Activated CD4-positive, alpha-beta T cell treated with anti-CD3 and anti-CD28 coated beads for 24 hours (primary cell): ENCODE measurements at places on chromosomes 1 and 21.

DNA sequence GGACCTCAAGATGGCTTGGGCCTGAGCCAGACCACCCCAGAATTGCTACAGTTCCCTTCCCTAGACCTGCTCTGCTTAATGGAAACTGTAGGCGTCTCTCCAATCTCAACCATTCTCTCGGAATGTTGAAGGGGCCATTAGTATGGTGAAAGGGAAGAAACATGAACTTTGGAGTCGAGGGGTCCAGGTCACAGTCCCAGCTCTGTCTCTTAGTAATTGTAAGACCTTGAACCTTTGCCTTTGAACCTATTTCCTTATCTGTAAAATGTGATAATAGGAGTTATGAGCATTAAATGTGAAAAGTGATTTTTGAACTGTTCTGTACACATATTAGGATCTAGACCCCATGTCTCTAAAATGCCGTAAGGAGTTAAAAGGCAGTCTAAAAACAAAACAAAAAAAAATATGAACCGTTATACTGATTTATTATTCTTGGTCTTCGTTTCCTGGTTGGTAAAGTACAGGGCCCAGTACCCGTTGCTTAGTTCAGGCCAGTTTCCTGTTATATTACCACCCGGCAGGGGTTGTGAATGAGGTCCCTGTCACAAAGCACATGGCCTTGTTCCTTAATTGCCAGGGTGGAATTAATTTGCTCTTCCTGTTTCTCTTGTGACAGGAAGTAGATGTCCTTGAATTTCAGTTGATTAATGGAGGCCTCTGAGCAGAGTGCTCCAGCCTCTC lies 42.3 kb downstream of the TCEANC2 start:
- no peak for DNase-seq

DNA sequence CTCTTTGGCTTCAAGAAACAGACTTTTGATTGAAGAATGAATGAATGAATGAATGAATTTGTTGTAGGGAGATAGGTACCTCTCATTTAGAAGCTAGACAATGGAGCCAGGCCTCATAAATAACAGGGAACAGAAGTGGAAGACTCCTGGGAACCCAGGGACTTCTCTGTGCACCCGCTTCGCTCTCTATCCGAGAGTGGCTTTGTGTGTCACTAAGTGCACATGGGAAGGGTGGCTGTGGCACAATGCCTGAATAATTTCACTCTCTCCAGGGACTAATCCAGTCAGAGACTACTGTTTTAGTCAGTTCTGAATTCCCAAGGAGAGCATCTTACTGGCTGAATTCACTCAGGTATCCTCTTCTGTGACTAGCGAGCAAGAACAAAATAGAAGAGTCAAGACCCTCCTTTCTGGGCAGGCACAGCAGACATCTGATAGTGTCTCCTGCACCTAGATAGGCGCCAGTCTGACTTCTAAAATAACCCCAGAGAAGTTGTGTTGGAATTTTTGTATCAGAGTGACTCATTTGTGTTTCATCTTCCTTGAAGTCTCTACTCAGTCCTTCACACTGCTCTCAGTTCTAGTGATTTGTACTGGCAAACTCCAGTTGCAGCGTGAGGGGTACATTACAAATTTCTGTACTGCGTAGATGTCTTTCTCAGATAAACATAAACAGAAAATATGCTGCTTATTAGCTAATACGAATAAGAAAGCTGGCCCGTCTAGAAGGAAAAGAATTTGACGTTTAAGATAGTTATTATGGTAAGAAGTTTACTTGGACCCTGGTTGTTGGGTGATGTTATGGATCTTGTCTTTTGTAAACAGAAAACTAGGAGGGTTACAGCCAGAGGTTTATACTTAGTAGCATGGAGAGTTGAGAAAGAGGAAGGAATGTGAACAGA lies 34.0 kb downstream of the BACH1 start:
- DNase-seq = no peak

- peak; percentile 39 for DNase-seq
These were observed 7.3 kb upstream of the UMODL1 start for GRCh38 chr21:42063571-42064521.

GRCh38 chr1:205504311-205505075 lies at the start of gene CDK18:
Gene CDK18, plus strand, starts transcription at chr1:205504669. Its CDS starts 18,499 bp downstream, at chr1:205523168.
- peak; percentile 35 for DNase-seq

GRCh38 chr1:105386489-105386888 lies 1636.8 kb downstream of the AMY1C start:
- no peak for DNase-seq

DNA sequence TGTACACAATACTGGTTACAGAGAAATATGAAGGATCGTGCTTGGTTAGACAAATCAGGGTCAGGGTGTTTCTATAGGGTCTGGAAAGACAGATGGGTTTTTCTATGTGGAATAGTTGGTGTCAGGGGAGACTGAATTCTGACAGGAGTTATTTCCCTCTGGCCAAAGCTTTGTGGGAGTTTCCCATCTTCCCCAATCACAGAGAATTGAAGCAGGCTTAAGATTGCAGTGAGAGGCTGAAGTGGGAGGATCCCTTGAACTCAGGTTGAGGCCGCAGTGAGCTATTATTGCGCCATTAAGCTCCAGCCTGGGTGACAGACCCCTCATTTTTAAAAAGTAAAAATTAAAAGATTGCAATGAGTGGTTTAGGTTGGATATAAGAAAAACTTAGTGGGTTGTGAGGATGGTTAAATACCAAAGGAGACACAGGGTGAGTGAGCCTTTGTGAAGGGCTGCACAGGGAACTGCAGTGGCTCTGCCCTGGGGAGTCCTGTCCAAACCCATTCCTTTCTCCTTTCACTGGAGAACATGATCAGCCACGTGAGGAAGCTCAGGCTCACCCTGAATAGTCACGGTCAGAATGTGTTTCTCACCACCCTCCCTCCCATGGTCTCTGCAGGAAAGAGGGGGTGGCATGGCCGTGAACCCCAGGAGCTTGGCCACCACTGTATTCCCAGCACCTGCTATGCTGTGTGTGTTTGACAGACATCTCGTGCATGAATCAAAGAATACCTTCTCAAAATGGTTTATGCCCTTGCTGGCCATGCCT lies 101.2 kb downstream of the INTS7 start:
- DNase-seq = no peak

DNA sequence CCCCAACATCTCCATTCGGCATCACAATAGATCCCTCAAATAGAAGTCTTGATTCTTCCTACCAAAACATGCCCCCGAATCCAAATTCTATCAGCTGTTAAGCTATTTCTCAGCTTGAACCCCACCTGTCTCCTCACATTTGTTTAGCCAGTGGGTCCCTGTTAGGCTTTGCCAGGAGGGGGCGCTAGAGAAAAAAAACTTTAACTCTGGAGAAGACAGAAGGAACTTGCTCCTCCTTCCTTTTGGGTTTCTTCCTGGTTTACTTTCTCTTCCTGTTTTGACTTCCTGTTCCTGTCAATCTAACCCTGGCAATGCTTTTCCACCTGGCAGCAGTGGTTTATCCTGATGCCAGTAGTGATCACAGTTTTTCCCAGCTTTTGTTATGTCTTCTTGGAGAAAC lies 95.6 kb upstream of the KCNK1 start:
- peak; percentile 14 for DNase-seq

DNA sequence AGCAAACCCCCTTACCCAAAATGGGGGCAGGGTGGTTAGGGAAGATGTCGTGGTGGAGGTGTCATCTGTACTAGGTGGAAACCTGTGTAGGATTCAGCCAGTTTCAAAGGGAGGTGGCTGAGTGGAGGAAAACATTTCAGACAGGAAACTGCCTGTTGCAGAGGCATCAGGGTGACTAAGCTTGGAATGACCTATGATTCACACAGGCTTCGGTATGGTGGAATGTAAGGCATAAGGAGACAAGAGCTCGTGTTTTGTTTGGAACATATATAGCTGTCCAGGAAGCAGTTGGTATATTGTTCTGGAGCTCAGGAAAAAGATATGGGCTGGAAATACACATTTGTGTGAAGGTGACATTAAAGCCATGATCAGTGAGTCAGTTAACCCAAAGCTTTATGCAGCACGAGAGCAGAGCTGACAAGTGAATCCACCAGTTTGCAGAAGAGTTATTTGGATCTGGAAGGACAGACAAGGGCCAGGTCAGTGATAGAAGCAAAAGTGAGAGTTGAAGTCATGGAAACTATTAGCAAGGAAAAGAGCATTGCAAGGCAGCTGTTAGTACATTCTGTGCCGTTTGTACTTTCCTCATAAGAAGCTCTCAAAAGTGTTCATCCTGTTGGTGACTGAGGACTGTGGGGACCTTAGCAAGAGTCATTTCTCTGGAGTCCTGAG lies 12.2 kb downstream of the UTP25 start:
- no peak for DNase-seq

GRCh38 chr1:56169856-56170255 lies 409.5 kb downstream of the PLPP3 start:
- no peak for DNase-seq

- DNase-seq = no peak
These were observed 2.5 kb upstream of the ID3 start for GRCh38 chr1:23561813-23562100.

- no peak for DNase-seq
These were observed 33.1 kb downstream of the FOXO6 start for GRCh38 chr1:41394369-41394744.

DNA sequence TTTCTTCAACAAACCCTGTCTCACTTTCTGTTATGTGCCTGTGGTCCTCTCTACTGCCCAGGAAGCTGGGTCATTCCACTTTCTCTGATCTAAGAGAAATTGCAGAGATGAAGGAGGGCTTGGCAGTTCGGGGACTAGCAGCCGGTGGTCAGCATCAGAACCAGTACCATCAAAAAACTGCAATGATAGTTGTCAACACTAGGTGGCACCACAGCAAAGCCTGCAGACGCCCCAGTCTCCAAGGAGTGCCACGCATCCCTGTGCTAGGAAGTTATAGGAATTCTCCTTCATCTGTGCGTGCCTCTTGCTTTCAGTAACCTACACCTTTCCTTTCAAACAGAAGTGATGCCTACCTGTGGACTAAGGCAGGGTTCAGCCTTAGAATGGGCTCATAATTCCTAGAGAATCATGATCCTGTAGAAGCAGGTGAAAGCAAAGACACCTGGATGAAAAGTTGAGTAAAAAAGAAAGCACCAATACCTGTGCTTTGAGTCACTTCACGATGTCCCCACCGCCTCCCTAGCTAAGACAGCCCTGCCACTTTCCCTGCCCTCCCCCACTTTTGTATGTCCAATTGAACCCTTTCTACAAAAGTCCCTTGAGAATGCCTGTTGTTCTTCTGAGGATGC lies 129.2 kb downstream of the ADAMTS1 start:
- no peak for DNase-seq

- no peak for DNase-seq
These were observed 51.3 kb upstream of the CXADR start for GRCh38 chr21:17461582-17461981.

DNA sequence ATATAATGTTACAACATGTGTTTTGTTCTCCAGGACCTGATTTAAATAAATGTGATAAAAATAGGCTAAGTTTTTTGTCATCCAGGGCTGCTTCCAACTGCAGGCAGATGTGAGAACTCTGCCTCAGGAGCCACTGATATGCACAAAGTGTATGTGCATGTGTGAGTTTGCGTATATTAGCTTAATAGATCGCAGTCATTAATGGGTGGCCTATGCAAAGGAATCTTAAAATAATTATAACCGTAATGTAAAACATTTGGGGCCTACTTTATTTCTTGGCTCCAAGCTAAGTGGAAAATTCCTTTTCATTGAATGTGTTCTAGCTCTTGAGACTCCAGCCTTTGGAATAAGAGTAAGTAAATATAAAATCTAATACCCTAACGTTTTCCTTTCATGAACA lies 16.8 kb downstream of the DHX9 start:
- DNase-seq = no peak

DNA sequence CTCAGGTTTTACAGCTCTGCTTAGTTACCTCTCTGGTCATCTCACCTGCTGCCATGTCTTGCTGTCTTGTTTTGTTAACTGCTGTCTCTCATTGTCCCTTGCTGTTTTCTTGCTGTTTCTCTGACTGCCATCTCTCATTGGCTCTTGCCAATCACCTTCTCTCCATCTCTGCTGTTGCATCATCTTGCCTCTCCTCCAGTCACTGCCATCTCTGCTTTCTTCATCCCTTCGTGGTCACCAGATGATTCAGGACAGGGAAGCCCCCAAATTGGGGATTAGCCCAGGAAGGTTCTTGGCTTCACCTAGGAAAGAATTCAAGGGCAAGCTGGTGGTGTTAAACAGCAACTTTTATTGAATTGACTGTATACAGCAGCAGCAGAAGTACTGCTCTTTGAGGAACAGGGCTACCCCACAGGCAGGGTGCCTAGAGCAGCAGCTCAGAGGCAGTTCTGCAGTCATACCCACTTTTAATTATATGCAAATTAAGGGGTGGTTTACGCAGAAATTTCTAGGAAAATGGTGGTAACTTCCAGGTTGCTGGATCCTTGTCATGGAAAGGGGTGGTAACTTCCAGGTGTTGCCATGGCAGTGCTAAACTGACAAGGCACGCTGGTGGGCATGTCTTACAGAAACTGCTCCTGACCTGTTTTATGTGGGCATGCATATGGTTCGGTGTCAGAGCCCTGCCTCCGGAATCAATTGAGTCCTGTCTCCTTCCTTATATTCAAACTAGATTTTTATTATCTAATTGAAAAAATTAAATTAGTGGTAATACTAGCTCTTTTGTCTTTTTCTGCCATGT lies 33.4 kb downstream of the SUCO start:
- no peak for DNase-seq

DNA sequence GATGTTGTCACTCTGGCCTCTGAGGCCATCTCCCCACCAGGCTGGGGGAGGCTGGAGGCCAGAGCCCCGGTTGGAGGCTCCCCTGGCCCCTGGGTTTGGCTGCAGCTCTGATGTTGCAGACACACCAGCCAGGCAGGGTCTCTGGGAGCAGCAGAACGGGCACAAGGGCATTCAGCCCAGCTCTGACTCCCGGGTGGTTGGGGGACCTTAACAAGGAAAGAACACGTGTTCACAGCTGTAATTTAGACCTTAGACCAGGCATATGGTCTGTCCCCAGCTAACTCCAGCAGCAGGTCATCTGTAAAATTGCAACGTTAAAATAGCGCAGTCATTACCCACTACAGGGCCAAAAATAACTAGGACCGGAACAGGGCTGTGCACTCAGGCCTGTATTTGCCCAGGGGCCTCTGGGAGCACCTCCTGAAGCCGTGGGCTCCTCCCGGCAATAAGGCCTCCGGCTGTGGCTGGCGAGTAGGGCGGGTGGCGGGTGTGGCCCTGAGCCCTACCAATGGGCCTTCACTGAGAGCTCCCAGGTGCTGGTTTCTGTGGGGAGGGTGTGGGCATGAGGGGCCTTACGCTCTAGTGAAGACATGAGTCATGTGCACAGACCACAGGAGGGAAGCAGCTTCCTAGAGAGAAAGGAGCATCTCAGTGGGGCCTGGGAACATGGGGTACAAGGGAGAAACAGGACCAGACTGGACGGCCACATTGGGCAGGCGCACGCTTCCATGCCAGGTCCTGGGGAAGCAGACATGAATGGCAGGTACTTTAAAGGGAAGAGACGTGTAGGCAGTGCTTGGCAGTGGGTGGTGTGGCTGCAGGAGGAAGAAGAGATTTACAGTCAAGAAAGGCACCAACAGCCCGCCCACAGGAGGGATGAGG lies 6.1 kb downstream of the LDLRAP1 start:
- peak; percentile 82 for DNase-seq

DNA sequence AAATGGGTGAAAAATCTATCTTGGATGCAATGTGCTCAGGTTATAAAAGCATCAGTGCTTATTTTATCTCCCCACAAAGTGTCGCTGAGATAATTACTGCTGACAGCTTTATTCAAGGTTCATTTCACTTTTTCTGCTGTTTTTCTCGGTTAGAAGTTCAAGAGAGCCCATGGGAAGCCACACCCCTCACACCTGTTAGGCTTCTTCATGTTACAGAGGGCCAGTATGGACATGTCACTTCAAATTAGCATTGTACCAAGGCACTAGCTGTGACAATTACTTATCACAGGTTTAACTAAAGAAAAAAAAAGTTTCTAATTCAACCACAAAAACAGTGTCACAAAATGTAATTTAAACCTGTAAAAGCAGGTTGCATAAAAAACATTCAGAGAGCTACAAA lies 187.3 kb upstream of the DMRTA2 start:
- DNase-seq = no peak

- no peak for DNase-seq
These were observed 24.5 kb downstream of the CLIC6 start for GRCh38 chr21:34693192-34693810.
